ENCODE measurements at places on chromosomes 2 and 18. TPM values are rescaled to one million over a fixed set of nuclear protein-coding genes. Genes with fewer than 3 reads are reported as not detected.

FAM124B gene
- 7.9 TPM for total RNA-seq

PLCD4 gene
- 2.6 TPM for total RNA-seq

SDC1 gene
- 38.7 TPM for total RNA-seq

RPRD1A gene
- total RNA-seq: 76.8 TPM

CNDP1 gene
- total RNA-seq: not detected

STK39 gene
- total RNA-seq: 19.2 TPM

MAIP1 gene
- total RNA-seq: 27.4 TPM

AFF3 gene
- 8.2 TPM for total RNA-seq

ATP6V1B1 gene
- 1.8 TPM for total RNA-seq

PCARE gene
- total RNA-seq: not detected

EGR4 gene
- total RNA-seq: not detected

TLX2 gene
- total RNA-seq: not detected

DNA sequence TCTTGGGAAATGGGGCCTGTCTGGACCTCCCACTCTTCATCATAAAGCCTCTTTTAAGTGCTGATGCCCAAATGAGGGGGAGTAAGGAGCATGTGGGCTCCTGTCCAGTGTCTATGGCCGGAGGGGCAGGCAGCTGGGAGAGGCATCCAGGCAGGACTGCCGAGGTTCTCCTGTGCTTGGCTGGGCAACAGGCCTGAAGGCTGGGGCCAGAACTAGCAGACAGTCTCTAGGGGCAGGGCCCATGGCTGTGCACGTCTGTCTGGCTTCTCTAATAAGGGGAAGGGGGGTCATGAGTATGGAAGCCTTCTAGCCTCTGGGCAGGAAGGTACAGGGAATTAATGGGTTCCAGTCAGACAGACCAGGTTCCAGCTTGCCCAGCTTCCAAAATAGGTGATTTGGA is 128.6 kb downstream of the SMAD2 start:
- no peak for DNase-seq

DNA sequence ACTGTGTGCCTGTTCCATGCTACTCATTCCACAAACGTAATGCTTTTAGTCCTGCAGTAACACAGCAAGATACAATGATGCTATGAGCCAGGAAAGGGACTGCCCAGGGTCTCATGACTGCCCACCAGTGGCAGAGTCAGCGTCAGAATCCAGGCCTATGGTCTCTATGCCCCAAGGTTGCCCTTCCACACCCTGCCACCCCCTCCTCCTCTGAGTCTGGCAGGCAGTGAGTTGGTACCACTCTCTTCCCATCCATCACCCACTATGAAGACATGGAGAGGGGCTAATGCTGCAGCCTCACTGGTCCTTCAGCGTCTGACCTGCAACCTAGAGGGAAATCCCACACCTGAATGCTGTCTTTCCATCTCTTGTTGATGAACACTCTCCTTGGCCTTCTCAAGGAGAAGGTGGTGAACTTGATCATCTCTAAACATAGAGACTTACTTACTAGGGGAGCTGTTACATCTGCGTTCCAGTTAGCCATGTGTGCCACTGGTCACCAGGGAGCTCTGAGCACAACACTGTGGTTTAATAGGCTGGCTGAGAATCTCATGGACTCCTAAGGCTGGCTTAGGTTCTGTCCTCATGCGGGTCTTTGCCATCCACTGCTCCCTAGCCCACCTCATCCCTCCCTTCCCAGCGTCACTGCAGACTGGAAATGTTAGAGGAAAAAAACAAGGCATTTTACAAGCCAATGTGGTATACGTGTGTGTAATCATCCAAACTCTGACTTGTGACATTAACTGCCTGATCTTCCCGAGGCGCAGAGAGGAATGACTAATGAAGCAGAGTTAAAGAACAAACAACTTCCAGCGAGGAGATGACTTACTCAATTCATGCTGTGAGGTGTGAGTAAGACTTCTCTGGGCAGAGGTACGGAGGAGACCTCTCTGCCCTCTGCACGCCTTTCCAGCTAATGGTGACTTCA is 28.8 kb downstream of the STEAP3 start:
- peak; percentile 28 for DNase-seq

DNA sequence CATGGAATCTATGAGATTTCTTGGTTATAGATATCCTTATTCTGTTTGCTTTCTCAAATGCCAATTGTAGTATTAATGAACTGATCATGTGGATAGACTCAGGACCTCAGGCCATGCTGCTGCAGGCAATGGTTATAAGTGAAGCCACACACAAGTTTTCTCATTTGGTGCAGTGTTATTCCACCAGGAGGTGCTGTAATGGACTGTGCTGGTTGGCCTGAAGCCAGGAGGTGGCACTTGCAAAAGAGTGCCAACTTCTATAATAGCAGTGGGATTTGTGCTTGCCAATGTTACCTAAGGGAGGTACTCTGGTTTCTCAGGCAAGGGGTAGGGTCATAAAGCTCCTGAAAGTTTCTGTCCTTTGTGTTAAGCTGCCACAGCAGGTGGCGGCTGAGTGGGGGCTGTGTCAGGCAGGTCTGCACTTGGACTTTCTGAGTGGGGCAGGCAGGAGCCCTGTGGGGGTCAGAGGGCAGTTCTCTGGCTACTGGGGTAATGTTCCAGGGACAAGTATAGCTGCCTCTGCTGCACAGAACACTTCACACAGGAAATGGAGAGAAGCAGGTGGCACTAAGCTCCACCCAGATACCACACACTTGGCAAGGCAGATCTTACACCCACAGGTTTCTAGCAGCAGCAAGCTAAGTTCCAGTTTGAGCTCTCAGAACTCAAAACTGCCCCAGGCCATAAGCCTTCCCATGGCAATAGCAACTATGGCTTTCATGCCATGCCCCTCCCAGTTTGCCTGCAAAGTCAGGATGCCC is 352.6 kb upstream of the CWC22 start:
- DNase-seq: peak; percentile 73

- DNase-seq: no peak
These were observed 87.9 kb upstream of the ATG16L1 start for GRCh38 chr2:233163486-233164103.

- no peak for DNase-seq
These were observed 24.2 kb upstream of the MTCL1 start for GRCh38 chr18:8681196-8681595.

DNA sequence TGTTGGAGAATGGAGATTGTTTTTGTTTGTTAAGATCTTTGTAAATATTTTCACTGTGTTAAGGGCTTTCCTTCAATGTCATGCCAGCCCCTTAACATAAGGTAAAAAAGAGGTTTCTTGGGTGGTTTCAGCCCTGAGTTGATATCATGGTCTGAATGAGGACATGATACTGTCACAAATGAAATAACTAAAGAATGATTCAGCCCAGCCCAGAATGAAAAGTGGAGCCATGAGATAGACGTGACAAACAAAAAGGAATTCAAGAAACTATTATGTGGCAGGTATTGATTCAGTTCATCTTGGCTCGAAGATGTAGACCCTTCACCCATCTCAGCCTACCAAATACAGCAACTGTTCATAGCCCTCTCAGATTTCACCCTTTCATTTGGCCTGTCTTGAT is 88.6 kb upstream of the TTN start:
- DNase-seq: no peak

DNA sequence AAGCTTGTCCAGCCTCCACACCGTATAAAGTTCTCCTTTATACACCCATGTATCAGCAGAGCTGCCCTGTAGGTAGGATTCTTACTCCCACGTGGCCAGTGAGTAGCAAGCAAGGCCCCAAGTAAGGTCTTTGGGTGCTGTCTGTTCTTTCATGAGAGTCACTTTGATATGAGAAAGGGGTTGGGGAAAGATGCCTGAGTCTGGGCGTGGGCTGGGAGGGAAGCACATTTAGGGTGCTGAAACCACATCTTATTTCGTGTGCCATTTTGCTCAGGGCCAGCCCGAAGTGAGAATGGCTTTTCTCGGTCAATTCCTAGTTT is 436 bp upstream of the ITPRIPL1 start:
- DNase-seq: no peak

GRCh38 chr18:29226213-29226612 is 1049.3 kb upstream of the CDH2 start:
- DNase-seq: no peak

DNA sequence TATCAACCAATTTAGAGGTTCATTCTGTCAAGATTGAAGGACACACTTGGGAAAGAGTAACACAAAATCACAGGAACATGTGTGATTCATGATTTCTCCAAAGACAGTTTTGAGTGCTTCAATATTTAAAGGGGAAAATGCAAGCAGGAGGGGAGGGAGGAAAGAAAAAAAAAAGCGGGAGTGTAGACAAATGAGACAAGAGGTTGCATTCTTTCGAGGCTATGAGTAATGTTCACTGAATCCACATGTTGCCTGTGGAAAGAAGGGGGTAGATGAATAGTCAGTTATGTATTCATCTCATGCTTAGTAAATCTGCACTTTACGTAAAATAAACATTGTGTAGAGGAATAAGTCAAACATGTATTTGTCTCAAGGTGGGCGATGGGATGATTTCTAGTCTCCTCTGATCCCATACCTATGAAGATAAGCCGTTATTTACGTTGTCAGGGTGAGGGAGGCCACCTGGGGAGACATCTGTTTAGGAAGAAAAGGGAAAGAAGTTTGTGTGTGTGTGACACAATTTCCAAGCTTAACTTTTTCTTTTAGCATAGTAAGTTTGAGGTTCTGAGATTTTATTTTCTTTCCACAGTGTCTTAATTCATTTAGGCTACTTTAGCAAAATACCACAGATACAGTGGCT is 211.0 kb upstream of the ZC3H15 start:
- no peak for DNase-seq

- DNase-seq: no peak
These were observed 7.2 kb downstream of the ADI1 start for GRCh38 chr2:3512086-3512485.

DNA sequence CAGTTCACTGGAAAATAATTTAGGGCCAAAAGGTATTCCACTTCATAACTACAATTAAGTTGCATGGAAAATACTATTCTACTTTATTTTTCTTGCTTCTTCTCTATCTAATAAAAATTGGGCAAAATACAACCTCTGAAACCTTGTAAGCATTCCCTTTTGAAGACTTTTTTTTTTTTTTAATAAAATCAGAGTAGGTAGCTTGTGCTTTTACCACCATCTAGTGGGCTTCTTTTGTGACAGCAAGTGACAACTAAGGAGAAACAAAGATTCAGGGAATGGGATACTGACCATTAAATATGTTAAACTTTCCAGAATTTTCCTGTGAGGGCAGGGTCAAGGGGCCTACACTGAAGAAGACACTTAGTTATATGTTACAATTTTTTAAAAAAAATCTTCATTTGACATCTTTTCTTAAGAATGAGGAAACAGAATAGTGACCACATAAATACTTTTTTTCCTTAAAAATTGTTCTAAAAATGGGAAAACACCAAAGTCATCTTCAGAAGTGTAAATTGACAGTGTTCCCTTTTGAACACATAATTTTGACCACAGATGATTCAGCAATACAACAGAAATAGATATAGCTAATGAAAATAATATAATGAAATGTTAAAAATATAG is 1183.2 kb upstream of the ACVR2A start:
- DNase-seq: no peak

DNA sequence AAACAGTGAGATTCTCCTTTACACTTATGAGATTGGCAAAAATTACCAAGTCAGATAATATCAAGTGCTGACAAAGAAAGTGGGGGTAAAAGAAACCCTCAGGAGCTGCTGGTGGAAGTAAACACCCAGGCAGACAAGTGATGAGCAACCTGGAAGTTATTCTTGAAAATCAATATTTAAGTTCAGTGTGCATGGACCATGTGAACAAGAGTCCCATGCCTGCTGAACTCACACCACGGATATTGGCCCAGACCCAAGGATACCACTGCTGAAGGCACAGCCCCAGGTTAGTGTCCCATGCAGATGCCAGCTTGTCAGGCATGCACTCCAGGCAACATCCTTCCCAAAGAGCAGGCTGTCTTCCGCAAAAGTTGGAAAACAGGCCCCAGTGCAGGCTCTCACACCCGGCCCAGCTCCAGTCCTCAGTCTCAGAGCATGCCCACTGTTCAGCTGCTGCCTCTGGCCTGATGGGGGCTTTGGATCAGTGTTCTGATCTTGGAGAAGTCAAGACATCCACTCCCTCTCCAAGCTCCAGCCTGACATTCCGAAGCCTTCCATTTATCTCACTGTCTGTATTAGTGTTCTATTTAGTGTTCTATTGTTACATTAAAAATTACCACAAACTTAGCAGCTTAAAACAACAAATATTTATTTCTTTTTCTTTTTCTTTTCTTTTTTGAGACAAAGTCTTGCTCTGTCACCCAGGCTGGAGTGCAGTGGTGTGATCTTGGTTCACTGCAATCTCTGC is 70.0 kb downstream of the HS1BP3 start:
- no peak for DNase-seq

DNA sequence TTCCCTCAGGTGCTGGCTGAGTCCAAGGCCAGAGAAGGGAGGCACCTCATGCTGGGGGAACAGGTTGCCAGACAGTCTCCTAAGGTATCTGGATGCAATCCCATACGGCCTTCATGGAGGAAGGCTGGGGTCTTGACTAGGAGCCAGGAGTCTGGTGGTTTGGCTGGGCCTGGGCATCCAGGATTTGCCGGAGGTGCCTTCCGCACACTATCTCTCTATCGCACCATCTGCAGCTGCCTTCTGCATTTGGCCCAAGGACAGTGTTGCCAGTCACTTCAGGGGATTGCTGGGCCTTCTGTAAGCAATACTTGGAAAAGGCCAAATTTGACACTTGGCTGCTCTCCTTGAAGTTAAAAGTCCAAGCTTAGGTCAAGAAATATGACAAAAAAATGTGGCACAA is 327.2 kb downstream of the EN1 start:
- no peak for DNase-seq

DNA sequence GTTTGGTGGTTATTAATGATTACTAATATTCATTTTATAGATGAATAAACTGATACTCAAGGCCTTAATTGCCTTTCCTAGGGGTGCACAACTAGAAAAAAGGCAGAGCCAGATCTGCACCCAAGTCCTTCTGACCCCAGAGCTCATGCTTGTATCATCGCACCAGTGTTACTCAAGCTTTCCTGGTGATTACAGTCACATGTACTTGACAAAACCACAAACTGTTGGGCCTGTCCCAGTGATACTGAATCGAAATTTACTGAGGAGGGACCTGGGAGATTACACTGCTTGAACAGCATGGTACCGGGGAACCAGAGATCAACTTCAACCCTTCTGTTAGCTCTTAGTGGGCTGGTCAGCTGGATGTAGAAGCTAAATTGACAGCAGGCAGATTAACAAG is 33.7 kb downstream of the FASTKD2 start:
- no peak for DNase-seq

GRCh38 chr2:990970-991369 is 40.3 kb downstream of the SNTG2 start:
- no peak for DNase-seq

DNA sequence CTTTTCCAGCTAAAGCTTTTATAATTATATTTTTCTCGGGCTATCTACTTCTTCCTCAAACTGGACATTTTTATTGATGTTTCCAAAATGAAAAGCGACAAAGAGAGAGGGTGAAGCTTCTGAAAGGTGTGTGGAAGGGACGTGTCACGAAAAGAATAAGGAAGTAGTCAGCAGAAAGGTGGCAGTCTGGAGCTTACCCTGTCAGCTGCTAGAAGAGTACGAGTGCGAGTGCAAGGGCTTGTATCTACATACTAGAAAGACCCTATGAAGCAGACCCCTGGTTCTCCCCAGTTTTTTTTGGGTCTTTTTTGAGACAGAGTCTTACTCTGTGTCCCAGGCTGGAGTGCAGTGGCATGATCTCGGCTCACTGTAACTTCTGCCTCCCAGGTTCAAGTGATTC is 14.6 kb downstream of the FHL2 start:
- DNase-seq: no peak

- no peak for DNase-seq
These were observed 64.0 kb downstream of the TBR1 start for GRCh38 chr2:161480123-161480522.

Data from breast epithelium (tissue), 4 donors.